ENCODE measurements at places on chromosomes 6 and 20.
A peak's percentile ranks its signal among the peaks of the same experiment; 100 is the strongest.

DNA sequence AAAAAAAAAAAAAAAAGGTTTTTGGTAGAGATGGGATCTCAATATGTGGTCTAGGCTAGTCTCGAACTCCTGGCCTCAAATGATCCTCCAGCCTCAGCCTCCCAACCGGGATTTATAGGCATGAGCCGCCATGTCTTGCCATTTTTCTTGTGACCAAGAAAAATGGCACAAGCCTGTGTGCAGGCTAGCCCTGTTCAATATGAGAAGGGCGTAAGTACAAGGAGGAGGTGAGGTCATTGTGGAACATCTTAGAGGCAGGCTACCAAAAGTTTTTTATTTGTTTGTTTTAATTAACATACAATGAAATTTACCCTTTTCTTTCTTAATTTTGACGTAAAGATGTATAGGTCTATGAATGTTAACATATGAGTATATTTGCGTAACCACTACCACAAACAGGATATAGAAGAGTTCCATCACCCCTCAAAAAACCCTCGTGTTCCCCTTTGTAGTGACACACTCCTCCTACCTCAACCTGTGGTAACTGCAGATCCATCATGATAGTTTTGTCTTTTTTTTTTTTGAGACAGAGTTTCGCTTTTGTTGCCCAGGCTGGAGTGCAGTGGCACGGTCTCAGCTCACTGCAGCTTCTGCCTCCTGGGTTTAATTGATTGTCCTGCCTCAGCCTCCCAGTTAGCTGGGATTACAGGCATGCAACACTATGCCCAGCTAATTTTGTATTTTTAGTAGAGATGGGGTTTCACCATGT, 28.3 kb upstream of the KIF3B start:
- DNase-seq: no peak

DNA sequence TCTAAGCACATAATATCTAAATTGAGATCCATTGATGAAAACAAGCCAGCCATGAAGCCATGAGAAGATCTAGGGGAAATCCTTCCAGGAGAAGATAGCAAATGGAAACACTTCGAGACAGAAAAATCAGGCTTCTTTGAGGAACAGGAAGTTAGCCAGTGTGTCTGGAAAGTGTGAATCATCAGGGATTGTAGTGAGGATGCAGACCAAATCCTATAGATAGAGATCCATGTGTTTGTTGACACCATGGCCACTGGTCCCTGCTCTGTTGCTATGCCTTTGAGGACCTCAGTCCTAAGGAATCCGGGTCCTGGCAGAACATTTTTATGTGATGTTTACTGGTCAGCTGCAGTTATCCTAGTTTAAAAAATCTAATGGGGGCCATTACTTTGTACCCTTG, 6.6 kb upstream of the ELOVL2 start:
- peak; percentile 31 for DNase-seq

- DNase-seq: peak; percentile 86
Measured at GRCh38 chr20:46400253-46400652, 6.2 kb downstream of the ELMO2 start.

GRCh38 chr6:100517106-100517505, 52.4 kb upstream of the SIM1 start:
- no peak for DNase-seq

- DNase-seq: peak; percentile 71
Measured at GRCh38 chr6:148311966-148312669, 30.5 kb upstream of the SASH1 start.

GRCh38 chr6:108348655-108349349, 53.9 kb downstream of the AFG1L start:
- no peak for DNase-seq

- no peak for DNase-seq
Measured at GRCh38 chr6:41625442-41625841, 12.8 kb upstream of the MDFI start.

DNA sequence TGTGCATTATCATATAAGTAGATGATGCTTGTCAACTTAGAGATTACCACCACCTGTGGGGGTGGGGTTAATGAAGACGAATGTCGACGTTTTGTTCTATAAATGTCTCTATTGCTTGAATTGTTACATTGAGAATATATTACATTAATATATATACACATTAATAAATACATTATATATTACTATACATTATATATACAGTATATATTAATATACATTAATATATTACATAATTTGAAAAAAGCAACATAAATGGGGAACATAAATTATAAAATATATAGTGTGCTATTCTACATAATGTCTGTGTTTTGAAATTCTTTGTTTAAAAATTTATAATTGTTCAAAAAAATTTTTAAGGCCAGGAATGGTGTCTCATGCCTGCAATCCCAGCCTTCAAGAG, 81.1 kb downstream of the ALDH8A1 start:
- DNase-seq: no peak

DNA sequence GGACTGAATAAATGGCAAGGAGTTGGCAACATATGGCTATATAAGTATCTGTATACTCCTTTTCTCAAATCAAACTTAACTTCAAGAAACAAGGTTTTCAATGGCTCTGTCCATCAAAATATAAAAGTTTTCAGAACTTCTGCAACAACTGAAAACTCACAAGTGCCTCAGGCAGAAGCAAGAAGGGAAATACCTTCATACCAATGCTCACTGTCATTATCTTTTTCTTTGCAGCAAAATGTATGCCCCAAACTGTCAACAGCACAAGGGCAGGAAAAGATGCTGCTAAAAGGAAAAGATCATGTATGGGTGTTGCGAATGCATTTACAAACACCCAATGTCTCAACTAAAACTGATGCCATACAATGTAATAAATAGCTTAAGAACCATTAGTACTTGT, 45.9 kb downstream of the PTPRK start:
- no peak for DNase-seq

GRCh38 chr6:32659856-32660595, 6.4 kb downstream of the HLA-DQB1 start:
- DNase-seq: no peak

DNA sequence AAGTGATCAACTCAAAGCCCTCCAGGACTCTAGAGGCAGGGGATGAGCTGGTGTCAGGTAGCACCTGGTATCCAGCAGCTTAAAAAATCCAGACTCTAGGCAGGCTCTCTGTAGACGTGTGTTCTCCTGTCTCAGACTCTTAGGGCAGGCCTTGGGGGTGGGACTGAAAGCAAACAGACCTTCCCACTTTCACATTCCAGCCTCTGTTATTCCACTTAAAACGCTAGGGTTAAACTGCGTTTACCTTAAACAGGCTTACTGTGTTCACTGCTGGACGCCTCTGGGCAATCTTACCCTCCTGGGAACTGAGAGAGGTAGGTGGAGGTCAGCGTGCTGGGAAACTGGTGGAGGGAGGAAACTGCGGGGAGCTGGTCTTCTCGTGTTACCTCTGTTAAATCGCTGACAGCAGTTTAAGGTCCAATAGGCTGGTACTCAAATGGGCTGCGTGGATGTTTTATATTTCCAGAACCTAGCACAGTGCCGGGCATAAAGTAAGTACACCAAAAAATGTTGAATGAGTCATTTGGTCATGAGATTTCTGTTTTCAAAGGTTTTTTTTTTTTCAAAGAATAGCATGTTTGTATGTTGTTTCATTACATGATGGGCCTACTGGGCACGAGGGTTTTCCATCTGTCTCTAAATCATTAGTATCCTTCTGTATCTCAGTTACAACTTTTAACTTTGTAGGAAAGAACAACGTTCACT, at the start of gene GCNT2:
GCNT2 (plus strand) TSS at position 248 of the 705 bp plus-strand sequence. CDS start 7,561 bp downstream, outside the sequence.
- peak; percentile 41 for DNase-seq

- no peak for DNase-seq
Measured at GRCh38 chr6:41535766-41536165, 10.4 kb upstream of the FOXP4 start.

DNA sequence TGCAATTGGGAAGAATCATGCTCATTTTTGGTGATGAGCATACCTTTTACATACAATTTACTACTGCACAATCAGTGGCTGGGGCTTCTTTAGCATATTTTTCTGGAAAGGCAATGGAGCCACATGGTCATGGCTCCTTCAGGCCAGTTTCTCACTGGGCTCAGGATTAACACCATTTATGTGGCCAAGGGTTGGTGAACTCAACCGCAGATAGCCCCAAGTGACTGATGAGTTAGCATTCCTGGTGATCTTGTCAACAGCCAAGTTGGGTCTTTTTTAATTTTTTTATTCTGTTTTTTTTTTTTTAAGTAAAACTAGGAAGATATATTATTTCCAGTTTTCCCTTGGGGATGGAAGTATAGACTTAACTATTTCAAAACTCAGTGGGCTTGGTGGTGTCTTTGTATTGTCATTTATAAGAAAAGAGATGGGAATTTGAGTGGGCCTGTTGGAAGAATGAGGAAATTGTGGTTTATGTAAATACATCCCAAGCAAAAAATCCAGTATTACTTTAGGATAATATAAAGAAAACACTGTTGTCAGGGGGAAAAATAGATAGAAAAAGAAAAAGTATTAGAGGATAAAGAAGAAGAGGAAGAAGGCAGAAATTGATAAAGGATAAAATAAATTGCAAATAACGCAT, 397.4 kb downstream of the MAFB start:
- no peak for DNase-seq

GRCh38 chr20:36493051-36493800, 48.1 kb upstream of the MYL9 start:
- DNase-seq: no peak

GRCh38 chr6:90294989-90295853, 1.4 kb downstream of the BACH2 start:
- peak; percentile 45 for DNase-seq

DNA sequence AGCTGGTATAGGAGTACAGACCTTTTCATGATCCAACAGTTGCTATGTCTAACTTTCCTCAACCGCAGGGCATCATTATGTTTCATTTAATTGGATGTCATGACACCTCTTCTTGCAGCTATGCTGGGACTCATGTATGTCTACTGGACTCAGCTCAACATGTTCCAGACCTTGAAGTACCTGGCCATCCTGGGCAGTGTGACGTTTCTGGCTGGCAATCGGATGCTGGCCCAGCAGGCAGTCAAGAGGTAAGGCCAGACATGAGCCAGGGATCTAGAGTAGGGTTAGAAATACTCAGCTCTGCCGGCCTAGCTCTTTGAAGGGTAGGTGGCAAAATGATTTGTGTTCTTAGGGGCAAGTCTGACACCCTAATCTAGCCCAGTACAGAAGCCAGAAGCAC, 25.2 kb downstream of the GHRH start:
- DNase-seq: no peak

Measured in amniotic epithelial cell (primary cell).